ENCODE measurements at places on chromosomes 12 and 14. TPM values are rescaled to one million over a fixed set of nuclear protein-coding genes. Genes with fewer than 3 reads are reported as not detected.

- no peak for DNase-seq
- H3K27me3 ChIP-seq, result no peaks in the 10 kb centered on the region
- H3K27ac ChIP-seq, result no peak overlapping the region
- H3K4me1 ChIP-seq, result no peaks in the 10 kb centered on the region
- H3K4me3 ChIP-seq, result no peak overlapping the region
These were observed 157.0 kb downstream of the ASCL1 start for GRCh38 chr12:103114296-103115055.

GRCh38 chr12:42696406-42697149, 107.0 kb upstream of the PRICKLE1 start:
- no peak for DNase-seq
- no peak overlapping the region for H3K4me3 ChIP-seq
- no peaks in the 10 kb centered on the region for H3K4me1 ChIP-seq
- H3K27me3 ChIP-seq, result no peaks in the 10 kb centered on the region

DNA sequence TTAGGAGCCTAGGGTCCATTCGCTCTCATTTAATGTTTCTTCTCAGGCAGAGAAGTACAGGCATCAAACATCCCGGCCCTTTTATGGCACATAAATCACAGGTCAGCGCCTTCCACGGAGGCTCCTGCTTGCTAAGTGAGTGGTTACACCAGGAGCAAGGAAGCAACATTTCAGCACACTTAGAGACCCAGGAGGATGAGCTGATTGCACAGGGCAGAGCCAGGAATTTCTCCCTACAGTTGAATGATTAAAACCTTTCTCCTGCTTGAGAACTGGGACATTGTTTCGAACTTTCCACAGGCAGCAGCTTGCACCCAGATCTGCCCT, 233.4 kb downstream of the SPTSSA start:
- peaks cover 15% of the 10 kb centered on the region for H3K27me3 ChIP-seq
- DNase-seq, result no peak
- H3K4me3 ChIP-seq, result no peak overlapping the region
- no peaks in the 10 kb centered on the region for H3K36me3 ChIP-seq
- H3K4me1 ChIP-seq, result peaks cover 12% of the 10 kb centered on the region

DNA sequence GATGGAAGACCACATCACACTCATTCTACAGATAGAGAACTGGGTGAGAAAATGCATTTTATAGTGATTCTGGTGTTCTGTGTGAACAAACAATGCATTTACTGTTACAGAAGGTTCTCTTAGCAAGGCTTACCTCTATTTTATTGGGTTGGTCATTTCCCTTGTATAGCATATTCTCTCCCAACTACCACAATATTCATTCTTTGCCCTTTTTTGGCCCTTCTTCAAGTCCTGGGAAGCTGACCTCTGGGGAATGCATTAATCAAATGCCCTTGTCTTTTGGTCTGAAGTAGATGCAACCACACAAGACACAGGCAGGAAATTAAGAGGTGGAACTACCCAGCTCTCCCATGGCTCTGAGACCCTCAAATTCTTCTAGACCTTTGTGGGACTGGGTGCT, 19.5 kb downstream of the DCN start:
- H3K27me3 ChIP-seq, result no peaks in the 10 kb centered on the region
- H3K36me3 ChIP-seq, result no peaks in the 10 kb centered on the region
- no peak overlapping the region for H3K27ac ChIP-seq
- no peak overlapping the region for H3K4me3 ChIP-seq
- DNase-seq, result no peak
- H3K4me1 ChIP-seq, result no peaks in the 10 kb centered on the region

The VPS33A gene
- total RNA-seq, result 29.8 TPM

The LMNTD1 gene
- total RNA-seq, result not detected

- H3K27ac ChIP-seq, result no peak overlapping the region
- no peak overlapping the region for H3K4me3 ChIP-seq
- peaks cover 16% of the 10 kb centered on the region for H3K27me3 ChIP-seq
- DNase-seq, result no peak
- H3K4me1 ChIP-seq, result no peaks in the 10 kb centered on the region
These were observed 236.0 kb downstream of the ETNK1 start for GRCh38 chr12:22860926-22861325.

DNA sequence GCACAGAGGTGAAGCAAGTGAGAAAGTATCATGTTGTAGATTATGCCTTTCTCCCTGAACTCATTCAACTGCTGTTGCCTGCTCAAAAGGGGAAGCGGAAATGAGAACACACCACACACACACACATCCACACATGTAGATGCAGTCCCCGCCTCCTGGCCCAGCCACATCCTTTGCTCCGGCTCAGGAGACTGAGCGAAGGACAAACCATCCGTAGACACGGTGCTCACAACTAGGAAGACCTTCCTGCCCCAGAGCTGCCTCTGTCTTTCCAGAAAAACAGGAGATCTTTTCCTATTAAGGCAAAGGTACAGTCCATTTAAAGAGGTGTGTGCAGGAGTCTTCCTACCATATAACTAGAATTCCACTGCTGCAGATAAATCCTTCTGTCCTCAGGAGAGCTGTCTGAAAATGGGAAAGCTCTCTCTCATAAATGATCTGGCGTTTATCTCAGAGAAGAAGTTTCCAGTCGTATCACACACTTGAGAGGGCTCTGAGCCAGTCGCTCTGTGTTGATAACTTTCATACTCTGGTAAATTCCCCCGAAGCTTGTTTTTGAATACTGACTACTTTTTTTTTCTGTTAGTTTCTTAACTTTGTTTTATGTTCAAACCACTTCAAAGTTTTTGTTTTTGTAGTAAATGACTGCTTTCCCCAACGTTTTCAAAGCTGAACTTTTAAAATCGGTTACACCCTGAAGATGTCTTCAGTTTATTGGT, at the start of gene TESPA1:
TESPA1 (minus strand) TSS at position 105 of the 719 bp plus-strand sequence. CDS start 10,200 bp downstream, outside the sequence.
- H3K4me3 ChIP-seq, result peak within 1 kb of the TSS; percentile 79
- H3K4me1 ChIP-seq, result peaks cover 72% of the 10 kb centered on the region
- no peaks in the 10 kb centered on the region for H3K27me3 ChIP-seq
- peaks cover 48% of the 10 kb centered on the region for H3K36me3 ChIP-seq
- peak; percentile 91 for DNase-seq

DNA sequence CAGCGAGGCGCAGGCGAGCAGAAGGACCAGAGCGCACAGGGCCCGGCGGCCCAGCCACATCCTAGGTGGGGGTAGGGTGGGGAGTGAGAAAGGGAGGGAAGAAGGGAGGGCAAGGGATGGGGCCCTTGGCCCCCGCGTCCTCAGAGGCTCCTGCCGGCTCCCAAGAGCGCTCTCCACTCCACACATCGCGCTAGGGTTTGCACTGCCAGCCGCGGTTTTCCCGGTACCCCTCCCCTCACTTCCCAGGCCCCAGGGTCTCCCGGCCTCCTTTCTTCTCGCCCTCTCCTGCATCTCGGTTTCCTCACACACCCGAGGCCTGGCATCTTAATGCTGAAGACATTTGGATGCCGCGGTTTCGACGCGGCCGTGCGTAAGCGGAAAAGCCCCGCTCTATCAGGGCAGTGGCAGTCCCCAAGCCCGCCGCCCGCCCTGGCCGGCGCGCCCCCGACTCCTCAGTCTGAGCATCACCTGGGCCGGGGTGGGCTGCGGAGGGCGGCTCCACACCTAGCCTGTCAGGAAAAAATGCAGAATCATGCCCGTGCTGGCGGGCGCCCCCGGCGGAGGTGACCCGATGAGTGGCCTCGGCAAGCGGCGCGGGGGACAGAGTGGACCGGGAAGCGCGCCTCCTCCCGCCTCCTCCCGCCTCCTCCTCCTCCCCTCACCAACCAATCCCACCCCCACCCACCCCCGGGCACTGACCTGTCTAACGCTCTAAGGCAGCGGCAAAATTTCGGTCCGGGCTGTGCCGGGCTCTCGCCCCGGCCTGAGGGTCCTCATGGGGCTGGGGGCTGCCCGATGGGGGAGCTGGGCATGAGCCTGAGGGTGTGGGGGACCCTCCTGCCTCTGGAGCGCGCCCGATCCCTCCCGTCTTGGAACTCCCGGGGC, 686 bp downstream of the B4GALNT1 start:
- no peak overlapping the region for H3K27ac ChIP-seq
- H3K36me3 ChIP-seq, result no peaks in the 10 kb centered on the region
- H3K4me1 ChIP-seq, result peaks cover 14% of the 10 kb centered on the region
- peak overlapping the region; percentile 63 for H3K4me3 ChIP-seq
- DNase-seq, result peak; percentile 25
- peaks cover 58% of the 10 kb centered on the region for H3K27me3 ChIP-seq

The SIX4 gene
- total RNA-seq, result 0.96 TPM

GRCh38 chr14:67998834-67999233, 179.3 kb downstream of the RAD51B start:
- no peaks in the 10 kb centered on the region for H3K36me3 ChIP-seq
- H3K4me1 ChIP-seq, result no peaks in the 10 kb centered on the region
- H3K27ac ChIP-seq, result no peak overlapping the region
- no peak overlapping the region for H3K4me3 ChIP-seq
- no peaks in the 10 kb centered on the region for H3K27me3 ChIP-seq

The EXOC5 gene
- 76.6 TPM for total RNA-seq

The GARIN6 gene
- total RNA-seq, result not detected

DNA sequence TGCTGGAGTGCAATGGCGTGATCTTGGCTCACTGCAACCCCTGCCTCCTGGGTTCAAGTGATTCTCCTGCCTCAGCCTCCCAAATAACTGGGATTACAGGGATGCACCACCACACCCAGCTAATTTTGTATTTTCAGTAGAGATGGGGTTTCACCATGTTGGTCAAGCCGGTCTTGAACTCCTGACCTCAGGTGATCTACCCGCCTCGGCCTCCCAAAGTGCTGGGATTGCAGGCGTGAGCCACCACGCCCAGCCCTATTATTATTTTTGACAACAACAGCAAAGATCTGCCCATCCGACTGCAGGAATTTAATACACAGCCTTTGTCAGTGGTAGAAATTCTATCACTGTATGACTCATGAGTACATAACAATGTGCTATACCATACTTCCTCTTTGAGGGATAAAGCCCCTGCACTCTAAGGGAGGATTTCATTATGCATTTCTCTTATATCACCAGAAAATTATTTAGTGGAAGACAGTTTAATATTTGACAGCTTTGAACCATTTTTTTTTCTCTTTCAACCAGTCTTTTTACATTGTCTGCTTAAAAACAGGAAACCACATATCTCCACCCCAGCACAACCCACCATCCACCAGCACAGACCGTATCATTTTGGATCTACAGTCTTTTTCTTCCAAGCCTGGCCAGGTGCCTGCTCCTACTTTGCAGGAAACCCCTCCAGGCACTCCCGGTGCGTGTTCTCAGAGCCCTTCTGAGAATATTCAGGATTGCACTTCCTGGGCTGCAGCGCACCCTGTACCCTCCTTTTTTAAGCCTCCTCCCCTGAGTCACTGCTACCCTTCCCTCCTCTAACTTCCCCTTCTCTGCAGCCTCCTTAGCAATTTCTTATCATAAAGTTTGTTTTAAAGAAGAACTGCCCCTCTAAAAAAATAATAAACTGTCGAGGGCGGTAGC, 594 bp downstream of the ARHGDIB start:
- H3K27ac ChIP-seq, result peak overlapping the region; percentile 96
- H3K36me3 ChIP-seq, result peaks cover 55% of the 10 kb centered on the region
- peak; percentile 58 for DNase-seq
- H3K4me3 ChIP-seq, result peak overlapping the region; percentile 96
- peaks cover 50% of the 10 kb centered on the region for H3K4me1 ChIP-seq
- no peaks in the 10 kb centered on the region for H3K27me3 ChIP-seq

The PTPRO gene
- total RNA-seq, result 2.5 TPM

The ARHGEF25 gene
- total RNA-seq, result 0.93 TPM

DNA sequence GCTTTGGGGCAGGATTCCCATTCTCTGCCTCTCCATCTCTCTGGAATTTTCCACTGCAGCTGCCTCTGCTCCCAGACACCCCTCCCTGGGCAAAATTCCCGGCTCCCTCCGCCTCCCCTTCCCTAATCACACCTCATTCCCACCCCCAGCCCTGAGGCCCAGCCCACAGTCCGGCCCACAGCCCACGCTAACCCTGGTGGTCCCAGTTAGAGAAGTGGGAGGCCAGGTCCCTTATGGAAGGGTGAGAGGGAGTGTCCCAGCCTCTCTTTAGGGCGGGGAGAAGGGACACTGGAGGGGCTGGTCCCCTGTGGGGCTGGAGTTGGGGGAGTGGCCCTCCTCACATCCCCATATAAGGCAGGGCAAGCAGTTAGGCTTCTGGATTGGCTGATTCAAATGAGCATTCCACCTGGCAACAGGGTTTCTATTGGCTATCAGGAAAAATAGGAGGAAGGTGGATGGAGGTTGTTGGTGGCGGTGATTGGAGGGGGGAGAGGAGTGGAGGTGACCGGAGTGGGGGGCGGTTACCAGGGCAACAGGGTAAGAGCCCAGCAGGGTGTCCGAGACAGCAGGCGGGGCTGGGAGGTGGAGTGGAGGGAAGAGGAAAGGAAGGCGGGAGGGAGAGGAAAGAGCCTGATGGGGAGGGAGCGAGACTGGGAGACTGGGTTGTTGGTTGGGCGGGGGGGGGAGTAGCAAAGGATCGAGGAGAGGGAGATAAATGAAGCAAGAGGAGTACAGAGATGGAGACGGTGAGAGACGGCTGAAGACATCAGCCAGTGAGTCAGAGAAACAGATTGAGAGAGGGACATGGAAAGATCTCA, 1.9 kb upstream of the PTMS start:
- H3K36me3 ChIP-seq, result peaks cover 3% of the 10 kb centered on the region
- H3K4me1 ChIP-seq, result peaks cover 42% of the 10 kb centered on the region
- H3K27ac ChIP-seq, result no peak overlapping the region
- peak; percentile 71 for DNase-seq
- peaks cover 46% of the 10 kb centered on the region for H3K27me3 ChIP-seq
- H3K4me3 ChIP-seq, result peak overlapping the region; percentile 38

DNA sequence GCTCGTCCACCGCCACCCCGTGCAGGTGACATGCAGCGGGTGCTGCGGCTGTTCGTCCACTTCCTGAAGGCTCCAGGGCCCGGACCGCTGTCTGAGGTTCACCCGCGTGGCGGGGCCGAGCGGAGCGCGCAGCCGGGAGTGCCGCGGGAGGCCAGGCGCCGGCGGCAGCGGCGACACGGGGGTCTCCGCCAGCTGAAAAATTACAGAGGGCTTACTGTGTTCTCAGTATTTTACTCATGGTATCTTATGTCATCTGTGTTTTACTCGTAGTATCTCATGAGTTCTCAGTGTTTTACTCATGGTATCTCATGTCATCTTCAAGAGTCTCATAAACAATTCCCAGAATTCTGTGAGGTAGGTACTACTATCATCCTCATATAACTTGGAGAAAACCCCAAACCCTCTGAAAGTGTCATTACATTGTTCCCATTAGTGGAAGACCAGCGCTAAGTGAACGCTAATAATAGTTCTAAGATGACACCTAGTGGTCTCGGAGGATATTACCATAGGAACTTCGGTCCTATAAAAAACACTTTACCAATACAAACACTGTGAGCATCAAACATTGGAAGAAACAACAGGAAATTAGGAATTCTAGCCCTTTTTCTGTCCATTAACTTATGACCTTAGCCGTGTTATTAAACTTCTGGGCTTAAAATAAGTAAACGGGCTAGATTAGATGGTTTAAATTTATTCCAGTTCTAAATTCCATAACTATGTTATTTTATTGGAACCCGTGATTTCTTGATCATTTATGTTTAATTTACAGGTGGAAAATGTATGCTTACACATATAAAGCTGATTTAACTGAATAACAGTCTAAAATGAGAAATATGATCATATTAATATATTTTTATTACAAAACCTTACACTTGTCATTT, 32.4 kb downstream of the AK7 start:
- DNase-seq, result peak; percentile 34
- H3K4me3 ChIP-seq, result peak overlapping the region; percentile 65
- H3K36me3 ChIP-seq, result no peaks in the 10 kb centered on the region
- no peak overlapping the region for H3K27ac ChIP-seq

- DNase-seq, result peak; percentile 44
- H3K4me1 ChIP-seq, result peaks cover 41% of the 10 kb centered on the region
- peak overlapping the region; percentile 67 for H3K27ac ChIP-seq
- H3K4me3 ChIP-seq, result peak overlapping the region; percentile 27
- peaks cover 75% of the 10 kb centered on the region for H3K36me3 ChIP-seq
- no peaks in the 10 kb centered on the region for H3K27me3 ChIP-seq
These were observed 88.8 kb downstream of the ATF7IP start for GRCh38 chr12:14454098-14454907.

The OR4M1 gene
- not detected for total RNA-seq

- no peak for DNase-seq
- no peak overlapping the region for H3K27ac ChIP-seq
- H3K4me3 ChIP-seq, result no peak overlapping the region
- H3K27me3 ChIP-seq, result no peaks in the 10 kb centered on the region
These were observed 115.4 kb downstream of the KIF21A start for GRCh38 chr12:39327510-39327909.

All from activated CD4-positive, alpha-beta memory T cell treated with anti-CD3 and anti-CD28 coated beads, Interleukin-2, amount 10 ng/mL, durations not matched to agents 7 days and 5 days (primary cell).